ENCODE measurements at places on chromosomes 5 and 9.

DNA sequence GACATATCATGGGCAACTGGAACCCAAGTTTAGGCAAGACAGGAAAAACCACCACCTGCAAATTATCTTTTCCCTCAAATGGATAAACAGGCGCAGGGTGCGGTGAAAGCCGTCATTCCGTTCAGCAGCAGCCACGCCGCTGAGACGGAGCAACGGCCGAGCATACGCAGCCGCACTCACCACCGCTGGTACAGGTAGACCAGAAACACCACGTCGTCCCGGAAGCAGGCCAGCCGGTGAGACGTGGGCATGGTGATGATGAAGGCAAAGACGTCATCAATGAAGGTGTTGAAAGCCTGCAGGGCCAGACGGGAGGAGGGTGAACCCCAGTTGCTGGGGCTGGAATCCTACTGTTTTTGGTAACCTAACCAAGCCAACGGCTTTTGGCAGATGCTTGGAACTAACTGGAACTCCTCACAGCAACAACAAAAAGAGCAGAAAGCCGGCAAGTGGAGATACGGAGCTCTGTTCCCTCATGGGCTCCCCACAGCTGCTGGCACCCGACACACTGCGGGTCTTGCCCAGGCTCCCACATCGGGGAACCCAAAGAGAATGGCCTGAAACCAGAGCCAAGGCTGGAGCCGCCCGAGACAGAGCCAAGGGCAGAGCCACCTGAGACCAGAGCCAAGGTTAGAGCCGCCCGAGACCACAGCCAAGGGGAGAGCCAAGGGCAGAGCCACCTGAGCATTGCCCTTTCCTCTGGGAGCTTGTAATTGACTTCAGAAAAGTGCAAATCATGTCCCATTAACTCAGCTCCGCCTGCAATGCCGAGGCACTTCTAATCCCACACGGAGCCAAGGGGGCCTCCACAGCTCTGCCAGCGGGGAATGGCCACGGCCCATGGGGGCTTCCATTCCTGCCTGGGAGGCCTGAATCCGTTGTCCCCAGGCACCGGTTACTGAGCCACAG, 24.2 kb downstream of the CLPTM1L start:
- no peak for DNase-seq

DNA sequence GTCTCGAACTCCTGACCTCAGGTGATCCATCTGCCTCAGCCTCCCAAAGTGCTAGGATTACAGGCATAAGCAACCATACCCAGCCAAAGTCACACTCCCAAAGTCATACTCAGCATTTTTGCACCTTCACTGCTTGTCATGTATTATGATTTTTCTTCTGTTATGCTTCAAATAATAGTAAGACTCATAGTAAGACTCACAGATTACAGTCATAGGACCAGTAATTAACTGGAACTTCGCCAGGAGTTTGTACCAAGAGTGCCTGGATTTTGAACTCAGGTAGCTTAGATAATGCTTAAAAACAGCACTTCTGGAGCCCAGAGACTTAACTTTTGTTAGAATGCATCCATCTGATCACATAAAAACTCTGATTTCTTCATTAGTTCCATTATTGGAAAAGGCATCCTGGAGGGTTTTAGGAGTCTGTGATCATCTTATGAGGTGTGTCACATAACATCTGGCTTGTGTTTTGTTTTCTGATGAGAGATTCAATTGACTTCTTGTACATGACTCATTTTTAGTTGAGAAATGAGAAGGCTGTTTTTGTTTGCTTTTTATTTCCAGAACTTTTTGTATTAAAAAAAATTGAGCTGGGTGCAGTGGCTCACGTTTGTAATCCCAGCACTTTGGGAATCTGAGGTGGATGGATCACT, 131.5 kb downstream of the ADAMTS19 start:
- DNase-seq, result no peak

- DNase-seq, result no peak
These were observed 84.6 kb upstream of the SNX2 start for GRCh38 chr5:122690266-122690665.

DNA sequence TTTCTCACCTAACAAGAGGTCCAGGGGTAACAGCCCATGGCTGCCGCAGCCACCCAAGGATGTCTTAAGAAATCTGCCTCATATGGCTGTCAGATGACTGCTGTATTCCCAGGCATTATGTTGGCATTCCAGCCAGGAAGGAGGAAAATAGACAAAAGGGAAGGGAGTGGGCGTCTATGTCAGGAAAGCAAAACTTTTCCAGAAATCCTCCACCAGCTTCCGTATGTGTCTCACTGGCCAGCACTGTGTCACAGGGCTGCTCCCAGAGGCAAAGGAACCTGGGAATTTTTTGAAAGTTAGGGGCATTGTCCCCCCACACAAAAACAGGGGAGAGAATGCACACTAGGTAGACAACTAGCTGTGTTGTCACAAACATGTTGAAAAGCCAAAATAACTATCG, 7.3 kb downstream of the BHMT2 start:
- no peak for DNase-seq

GRCh38 chr5:133807348-133807747, 161.1 kb downstream of the C5orf15 start:
- DNase-seq, result no peak

GRCh38 chr5:87653242-87653641, 240.5 kb upstream of the CCNH start:
- no peak for DNase-seq

DNA sequence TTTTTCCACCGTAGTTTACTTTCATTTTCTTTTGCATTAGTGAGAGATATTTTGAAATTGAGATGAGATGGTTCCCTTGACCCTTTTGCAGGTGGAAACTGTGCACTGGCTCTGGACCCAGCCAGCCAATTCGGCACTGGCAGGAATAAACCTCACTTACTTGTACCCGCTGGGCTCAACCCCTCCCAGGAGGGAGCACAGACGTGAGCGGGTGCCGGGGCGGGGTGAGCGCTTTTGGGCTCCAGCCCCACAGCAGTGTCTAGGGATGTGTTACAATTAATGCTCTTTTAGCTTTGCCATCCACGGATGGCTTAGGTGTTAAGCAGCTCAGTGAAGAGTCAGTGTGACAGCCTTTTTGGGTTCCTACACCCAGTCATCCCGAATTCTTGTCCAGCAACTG, 766.1 kb upstream of the CHD1 start:
- no peak for DNase-seq

DNA sequence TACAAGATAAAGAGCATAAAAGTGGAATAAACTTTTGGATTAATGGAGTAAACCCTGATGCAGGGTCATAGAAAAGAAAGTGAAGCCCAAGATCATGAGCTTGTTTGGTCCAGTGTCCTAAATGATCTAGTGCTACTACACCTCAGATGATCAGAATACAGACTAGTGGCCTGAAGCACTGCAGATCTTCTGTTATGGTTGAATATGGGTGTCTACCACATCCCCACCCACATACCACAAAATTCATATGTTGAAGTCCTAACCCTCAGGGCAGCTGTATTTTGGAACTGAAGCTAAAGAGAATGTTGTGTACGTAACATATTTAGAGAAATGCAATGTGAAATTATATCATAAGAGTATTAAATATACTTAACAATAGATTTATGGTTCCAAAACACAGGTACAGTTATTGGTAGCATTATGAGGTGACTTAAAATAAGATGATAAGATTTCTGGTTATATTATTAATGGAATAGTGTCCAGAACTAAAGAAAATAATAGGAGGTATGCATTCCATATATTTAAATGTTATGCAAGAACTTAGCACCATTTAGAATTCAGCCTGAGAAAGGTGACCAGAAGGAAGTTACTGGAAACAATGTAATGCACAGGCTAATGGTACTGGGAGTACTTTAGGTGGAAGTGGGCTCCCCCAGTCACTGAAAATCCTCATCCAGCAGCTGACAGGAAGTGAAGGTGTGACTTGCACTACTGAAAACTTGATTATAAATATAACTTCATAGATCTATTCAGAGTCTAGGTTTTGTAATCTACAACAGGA, 1155.1 kb downstream of the TAF11L14 start:
- DNase-seq, result no peak

- no peak for DNase-seq
These were observed 63.7 kb upstream of the SIMC1 start for GRCh38 chr5:176174345-176175025.

DNA sequence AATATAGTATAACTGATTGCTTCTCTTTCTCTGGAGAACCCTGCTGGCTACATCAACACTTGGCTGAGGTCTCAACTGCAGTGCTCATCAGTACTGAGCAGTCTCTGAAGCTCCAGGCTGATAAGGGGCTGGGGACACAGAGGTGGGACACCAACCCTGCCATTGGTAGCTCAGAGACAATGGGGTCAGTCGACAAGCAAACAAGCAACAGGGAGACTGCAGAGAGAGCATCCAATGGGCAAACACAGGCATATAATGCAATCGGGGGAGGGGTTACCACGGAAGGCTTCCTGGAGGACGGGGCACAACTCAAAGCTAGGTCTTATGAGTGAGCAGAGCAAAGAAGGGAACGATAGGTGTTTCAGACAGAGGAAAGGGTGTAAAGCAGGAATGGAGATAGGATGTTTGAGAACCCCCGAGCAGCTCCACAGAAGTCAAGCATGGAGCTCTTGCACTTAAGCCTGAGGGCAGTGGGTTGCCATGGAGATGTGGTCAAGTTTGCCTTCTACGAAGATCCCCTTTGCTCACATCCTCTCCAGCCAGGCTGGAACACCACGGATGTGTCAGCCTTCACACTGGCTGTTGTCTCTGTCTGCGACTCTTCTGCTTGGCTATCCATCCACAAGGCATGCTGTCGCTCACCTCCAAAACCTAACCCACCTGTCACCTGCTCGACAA, 21.5 kb upstream of the AKNA start:
- no peak for DNase-seq

- no peak for DNase-seq
These were observed 5.1 kb downstream of the GDNF start for GRCh38 chr5:37834542-37835379.

GRCh38 chr5:55904152-55904551, 53.0 kb downstream of the IL31RA start:
- no peak for DNase-seq

GRCh38 chr9:33453286-33453860, 6.0 kb upstream of the AQP3 start:
- no peak for DNase-seq

DNA sequence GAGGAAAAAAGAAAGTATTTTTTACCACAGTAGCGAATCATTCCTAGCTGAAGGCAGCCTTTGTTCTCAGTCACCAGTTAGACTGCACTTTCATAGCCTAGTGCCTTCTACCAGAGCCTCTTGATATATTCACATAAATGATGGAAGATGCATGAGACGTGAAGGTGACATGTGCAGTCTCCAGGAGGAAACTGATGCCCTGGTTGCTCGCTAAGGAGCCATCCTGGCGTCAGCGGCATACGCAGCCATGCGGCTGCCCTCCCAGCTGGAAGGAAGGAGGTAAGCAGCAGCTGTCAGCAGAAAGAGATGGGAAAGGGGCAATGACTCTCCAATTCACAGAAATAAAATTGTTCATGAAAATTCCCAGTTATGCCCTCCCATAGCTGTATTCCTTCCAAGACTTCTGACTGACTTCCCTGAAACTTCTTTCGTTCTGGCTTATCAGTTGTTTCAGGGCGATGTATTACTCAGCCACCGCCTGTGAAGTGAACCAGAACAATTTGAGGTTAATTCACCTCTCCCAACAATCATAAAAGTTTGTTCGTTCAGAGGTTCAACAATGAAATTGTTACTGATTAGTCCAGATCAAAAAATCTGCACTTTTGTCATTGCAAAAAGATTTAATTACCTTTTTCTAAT, 331.2 kb downstream of the NR2F1-AS1 start:
- DNase-seq, result no peak

GRCh38 chr5:91025449-91025848, 357.7 kb downstream of the ARRDC3 start:
- no peak for DNase-seq

DNA sequence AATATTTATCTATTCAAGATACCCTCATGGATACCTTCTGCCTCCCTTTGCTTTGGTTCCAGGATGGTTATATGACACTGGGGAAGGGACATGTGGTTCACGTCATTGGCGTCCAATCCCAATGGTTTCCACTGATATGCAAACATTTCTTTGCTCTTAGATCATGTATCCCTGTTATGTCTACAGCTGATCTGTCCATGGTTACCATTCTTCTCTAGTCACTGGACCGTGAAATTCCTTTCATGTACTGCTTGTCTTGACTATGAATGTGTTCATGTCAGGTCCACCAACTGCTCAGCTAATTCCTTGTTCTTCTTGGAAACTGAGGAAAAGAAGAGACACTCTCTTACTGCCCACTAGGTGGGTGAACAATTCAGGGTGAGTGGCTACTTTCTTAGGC, 391.1 kb upstream of the ZNF608 start:
- DNase-seq, result no peak

GRCh38 chr9:36128349-36128748, 8.2 kb upstream of the GLIPR2 start:
- no peak for DNase-seq
